NCI-H2107 (cell line): ENCODE measurements at places on chromosomes 7 and 10.
A peak's percentile ranks its signal among the peaks of the same experiment; 100 is the strongest.

DNA sequence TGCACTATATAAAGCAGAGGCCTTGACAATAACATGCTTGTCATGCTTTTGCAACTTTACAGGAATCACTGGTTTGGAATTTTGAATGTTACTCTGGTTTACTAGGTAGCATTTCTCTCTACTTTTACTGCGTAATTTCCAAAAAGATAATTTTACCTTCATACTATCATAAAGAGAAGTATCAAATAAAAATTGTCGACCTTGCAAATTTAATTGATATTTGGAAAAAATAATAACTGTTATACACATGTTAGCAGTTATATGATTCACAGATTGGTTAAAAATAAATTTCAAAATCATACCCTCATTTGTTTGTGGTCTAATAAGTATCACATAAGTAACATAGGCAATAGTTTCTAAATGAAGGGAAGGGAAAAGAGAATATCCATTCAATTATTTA lies 228.5 kb upstream of the CACNA2D1 start:
- DNase-seq, result no peak

DNA sequence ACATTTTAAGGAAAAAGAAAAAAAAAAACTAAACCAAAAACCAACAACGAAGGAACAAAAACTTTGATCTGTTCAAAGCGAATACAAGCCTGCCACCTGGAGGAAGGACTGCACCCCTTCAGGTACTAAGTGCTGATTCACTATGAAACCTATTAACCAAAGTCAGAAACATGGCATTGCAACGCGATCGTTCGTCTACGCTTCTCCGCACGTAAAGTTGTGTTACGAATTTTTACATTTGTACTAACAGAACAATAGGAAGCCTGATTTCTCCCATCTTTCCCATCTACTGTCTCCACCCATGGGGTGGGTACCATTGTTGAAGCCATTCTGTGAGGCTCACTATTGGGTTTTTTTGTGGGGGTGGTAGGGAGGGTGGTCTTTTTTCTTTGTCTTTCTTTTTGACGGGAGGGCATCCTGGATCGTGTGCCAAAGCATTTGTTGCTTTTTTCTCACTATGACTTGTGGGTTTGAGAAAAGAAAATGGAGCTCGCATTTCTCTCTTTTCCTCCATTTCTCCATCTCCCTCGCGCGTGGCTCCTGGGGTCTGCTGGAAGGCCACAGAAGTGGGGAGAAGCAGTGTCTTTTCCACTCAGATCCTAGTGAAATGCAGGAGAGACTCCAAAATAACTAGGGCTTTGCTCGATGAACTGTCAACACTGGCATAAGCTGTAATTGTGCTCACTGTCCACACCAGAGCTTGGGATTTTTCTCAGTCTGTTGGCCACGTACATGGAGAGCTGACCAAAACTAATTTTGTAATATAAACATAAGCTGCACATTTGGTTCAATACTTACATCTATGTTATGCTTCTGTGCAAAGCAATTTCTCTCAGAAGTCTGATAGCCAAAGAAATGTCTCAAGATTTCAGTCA lies 100.9 kb upstream of the YAE1 start:
- peak; percentile 28 for DNase-seq

DNA sequence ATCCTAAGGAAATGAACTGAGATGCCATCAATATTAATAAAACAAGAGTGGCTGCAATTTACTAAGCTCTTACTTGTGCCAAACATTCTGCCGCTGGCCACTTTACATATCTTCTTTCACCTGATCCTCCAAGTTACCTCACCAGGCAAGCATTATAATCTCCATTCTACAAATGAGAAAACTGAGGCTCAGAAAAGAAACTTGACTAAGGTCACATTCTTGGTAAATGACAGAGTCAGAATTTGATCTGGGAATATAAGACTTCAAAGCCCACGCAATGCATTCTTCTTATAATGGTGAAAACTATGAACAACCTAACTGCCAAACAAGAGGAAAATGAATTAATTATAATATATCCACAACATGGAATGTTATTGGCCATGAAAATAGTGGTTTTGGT lies 46.1 kb upstream of the SMNDC1 start:
- no peak for DNase-seq

DNA sequence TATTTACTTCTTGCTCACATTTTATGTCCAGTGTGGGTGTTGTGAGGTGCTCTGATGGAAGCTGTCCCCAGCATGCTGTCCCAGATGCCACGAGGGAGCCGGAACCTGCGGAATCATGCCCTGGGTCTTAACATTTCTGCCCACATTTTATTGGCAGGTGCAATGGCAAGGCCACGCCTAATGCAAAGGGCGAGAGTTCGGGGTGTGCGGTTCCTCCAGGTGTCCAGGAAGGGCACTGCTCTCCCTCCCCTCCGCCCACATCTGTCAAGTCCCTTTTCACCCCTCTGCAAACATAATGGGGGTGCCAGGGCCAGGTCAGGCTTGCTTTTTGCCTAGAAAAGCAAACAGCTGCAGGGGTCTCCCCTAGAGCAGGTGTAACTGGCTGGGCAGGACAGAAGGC lies 16.4 kb downstream of the PDAP1 start:
- no peak for DNase-seq

- DNase-seq, result no peak
Measured at GRCh38 chr10:96613576-96613975, 26.8 kb upstream of the TM9SF3 start.

GRCh38 chr7:107700570-107700969 lies 39.9 kb downstream of the SLC26A4 start:
- no peak for DNase-seq

DNA sequence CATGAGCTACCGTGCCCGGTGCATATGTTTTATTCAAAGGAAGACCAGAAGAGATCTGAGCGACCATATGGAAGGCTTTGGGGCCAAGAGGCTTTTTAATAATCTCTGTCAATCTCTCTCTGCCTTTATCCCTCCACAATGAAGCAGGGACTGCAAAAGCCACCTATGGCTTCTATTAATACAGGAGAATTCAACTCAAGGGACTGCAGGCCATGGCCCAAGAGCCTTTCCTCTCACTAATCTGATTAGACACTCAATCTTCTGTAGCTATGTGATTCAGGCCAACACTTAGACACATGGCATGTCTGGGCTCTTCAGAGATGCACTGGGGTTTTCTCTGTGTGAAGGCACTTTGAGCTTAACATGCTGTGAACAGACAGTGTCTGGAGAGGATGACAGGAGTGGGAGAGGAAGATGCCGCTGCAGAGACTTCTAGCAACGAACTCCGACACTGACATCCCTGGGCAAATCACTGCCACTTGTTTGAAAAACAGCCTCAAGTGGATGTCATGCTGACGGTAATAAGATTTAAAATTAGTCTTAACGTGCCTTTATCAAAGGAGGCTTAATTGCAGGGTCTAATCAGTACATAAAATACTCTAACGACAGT lies 114.4 kb upstream of the AOAH start:
- no peak for DNase-seq

- no peak for DNase-seq
Measured at GRCh38 chr10:49076319-49076718, 39.0 kb downstream of the VSTM4 start.

- no peak for DNase-seq
Measured at GRCh38 chr10:53479365-53479764, 706.8 kb upstream of the MBL2 start.

DNA sequence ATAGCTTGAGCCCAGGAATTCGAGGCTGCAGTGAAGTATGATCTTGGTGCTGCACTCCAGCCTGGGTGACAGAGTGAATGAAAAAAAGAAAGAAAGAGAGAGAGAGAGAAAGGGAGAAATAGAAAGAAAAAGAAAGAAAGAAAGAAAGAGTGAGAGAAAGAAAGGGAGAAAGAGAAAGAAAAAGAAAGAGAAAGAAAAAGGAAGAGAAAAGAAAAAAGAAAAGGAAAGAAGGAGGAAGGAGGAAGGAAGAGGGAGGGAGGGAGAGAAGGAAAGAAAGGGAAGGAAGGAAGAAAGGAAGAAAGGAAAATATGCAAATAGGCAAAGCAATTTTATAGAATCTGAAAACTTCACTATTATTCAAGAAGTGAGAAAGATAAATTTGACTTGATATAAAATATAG lies 24.5 kb upstream of the JCAD start:
- DNase-seq, result no peak

- no peak for DNase-seq
Measured at GRCh38 chr10:58385784-58386112, 538 bp downstream of the TFAM start.

DNA sequence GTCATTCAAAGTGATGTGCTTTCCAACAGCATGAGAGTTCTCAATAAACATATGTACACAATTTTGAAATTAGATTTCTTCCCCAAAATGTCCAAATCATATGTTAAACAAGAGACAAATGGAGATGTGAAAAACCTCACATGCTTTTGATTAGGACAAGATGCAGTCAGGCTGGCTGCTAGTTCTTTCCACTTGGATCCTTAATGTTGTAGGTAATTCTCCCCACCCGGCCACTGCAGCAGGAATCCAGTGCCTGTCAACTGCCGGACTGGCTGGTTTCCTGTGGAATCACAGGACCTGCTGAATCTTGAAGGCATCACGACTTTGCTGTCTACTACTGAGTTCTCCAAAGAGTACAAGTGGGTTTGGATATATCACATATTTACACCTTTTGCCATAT lies 138.6 kb upstream of the AKR1E2 start:
- no peak for DNase-seq

DNA sequence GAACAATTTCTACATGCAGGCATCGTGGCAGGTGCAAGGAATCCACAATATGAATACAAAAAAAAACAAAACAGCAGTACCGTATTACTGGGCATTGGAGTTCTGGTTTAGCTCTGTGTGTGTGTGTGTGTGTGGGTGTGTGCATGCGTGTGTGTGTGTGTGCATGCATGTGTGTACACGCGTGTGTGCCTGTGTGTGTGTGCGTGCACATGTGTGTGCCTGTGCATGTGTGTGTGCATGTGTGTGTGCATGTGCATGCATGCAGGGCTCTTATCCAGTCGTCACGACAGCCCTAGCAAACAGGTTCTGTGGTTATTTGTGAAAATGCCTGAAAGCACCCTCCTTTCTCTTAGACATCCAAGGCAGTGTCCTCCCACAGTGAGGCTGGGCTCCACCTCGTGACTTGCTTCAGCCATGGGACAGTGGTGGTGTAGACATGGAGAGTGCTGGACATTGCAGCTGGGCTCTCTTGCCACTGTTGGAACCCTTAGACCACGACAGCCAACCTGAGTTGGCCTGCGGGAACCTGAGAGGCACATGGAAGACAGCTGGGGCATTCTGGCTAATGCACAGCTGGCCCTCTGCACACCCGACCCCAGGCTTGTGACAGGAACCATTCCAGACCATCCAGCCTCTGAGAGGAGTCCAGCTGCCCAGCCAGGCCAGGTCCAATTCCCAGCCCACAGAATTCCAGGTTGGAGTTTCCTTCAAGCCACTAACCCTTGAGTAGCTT lies 173.4 kb upstream of the SHH start:
- no peak for DNase-seq

- DNase-seq, result no peak
Measured at GRCh38 chr10:104424719-104425118, 71.1 kb downstream of the CFAP58 start.
